ENCODE measurements at places on chromosomes 12 and 14.

GRCh38 chr14:60025571-60025970 is 66.2 kb upstream of the PCNX4 start:
- no peak for DNase-seq
- H3K27ac ChIP-seq: no peak overlapping the region
- no peaks in the 10 kb centered on the region for H3K36me3 ChIP-seq
- no peak overlapping the region for H3K4me3 ChIP-seq
- no peaks in the 10 kb centered on the region for H3K4me1 ChIP-seq

DNA sequence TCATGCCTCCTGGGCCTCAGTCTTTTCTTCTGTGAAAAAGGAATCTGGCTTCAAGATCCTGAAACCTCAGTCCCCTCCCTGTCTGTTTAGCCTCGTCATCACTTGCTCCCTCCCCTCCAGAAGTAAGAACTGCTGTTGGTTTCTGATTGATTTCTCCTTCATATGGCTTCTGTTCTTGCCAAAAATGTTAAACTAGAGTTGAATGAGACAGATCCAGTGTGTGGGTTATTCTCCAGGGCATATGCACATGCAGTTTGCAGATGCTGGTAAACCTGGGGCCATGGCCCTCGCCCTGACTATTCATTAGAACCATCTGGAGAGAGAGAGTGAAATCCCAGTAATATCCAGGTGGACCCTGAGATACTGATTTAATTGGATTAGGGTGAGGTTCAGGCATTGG is 175.1 kb downstream of the TMEM132C start:
- no peaks in the 10 kb centered on the region for H3K36me3 ChIP-seq
- no peak overlapping the region for H3K4me3 ChIP-seq
- H3K27me3 ChIP-seq: no peaks in the 10 kb centered on the region
- H3K27ac ChIP-seq: no peak overlapping the region
- H3K4me1 ChIP-seq: no peaks in the 10 kb centered on the region

DNA sequence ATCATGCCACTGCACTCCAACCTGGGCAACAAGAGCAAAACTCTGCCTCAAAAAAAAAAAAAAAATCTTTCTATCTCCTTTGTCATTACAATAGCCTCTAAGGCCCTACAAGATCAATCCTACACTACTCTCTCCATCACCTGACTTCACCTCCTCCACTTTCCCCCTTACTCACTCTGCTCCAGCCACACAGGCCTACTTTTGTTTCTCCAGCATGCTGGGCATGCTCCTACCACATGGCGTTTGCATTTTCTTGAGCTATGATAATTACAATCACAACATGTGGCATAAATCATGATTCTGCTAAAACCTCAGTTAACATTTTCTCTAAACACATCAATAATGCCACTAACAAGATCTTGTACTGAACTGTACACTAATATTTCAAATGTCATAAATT is 7.8 kb downstream of the PPP1R13B start:
- H3K36me3 ChIP-seq: peaks cover 6% of the 10 kb centered on the region
- no peak for DNase-seq
- H3K27me3 ChIP-seq: peaks cover 6% of the 10 kb centered on the region
- no peak overlapping the region for H3K4me3 ChIP-seq
- peaks cover 9% of the 10 kb centered on the region for H3K4me1 ChIP-seq

DNA sequence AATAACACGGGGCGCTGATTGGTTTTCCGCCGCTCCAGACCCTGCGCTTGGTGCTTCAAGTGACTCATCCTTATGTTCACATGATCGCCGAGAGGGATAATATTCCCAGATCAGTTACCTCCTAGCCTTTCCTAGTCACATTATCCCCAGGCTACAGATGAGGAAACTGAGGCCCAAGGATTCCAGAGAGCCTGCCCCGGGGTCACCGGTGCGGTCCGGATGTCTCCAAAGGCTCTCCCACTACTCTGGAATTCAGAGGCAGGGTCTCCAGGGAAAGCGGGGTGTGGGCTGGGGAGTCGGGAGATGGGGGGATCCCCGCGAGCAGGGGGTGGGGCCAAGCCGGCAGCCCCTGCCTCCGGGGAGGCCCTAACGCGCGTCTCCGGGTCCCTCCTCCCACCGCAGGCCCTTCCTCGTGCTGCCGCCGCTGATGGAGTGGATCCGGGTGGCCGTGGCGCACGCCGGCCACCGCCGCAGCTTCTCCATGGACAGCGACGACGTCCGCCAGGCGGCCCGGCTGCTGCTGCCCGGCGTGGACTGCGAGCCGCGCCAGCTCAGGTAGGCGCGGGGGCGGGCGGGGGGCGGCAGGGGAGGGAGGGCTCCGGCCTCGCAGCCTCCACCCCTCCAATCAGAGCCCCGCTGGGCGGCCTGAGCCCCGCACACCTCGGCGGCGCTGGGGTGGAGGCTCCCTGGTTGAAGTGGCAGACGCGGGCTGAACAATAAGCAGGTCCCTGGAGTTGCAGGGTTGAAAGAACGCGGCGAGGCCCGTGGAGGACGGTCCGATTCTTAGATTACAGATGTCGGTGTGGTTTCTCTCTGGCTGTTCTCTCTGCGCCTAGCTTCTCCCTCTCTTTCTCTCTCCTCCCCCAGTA is 104.6 kb upstream of the PWP1 start:
- H3K4me1 ChIP-seq: peaks cover 8% of the 10 kb centered on the region
- no peak overlapping the region for H3K27ac ChIP-seq
- DNase-seq: no peak
- no peaks in the 10 kb centered on the region for H3K27me3 ChIP-seq
- no peaks in the 10 kb centered on the region for H3K36me3 ChIP-seq

DNA sequence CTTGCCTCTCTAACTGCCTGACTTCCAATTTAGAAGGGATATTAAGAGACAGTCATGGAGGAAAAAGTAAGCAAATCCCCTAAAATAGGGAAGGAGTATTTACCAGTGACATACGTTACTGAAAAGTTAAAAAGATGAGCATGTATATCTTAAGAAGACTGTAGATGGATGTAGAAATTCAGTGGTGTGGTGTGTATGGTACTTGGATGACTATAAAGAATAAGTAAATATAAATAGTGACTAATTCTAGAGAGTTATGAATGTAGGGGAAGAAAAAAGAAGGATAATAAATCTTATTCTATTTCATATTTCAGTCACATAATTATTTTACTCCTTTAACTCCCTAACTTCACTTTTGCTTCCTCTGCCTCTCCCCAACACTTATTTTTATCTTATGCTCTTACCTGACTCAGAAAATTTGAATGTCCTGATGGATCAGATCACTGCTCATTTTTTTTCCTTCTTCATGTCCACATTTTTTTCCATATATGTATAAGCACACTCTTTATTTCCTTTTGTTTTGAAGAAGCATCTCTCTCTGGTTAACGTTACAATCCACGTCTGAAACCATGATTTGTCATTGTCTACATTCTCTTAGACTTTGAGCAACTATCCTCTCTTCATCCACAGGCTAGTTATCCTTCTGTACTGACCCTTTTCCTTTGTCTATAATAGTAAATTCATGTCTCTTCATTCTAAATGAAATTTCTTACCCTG is 422.7 kb upstream of the SYT1 start:
- H3K4me3 ChIP-seq: no peak overlapping the region
- H3K4me1 ChIP-seq: no peaks in the 10 kb centered on the region
- H3K36me3 ChIP-seq: no peaks in the 10 kb centered on the region
- no peak for DNase-seq

- H3K4me1 ChIP-seq: peaks cover 36% of the 10 kb centered on the region
- peak overlapping the region; percentile 65 for H3K27ac ChIP-seq
- H3K4me3 ChIP-seq: no peak overlapping the region
These were observed 44.5 kb upstream of the EEA1 start for GRCh38 chr12:92973614-92974013.

GRCh38 chr14:73728717-73729330 is 14.6 kb upstream of the PNMA1 start:
- peak overlapping the region; percentile 27 for H3K4me3 ChIP-seq
- H3K36me3 ChIP-seq: peaks cover 44% of the 10 kb centered on the region
- DNase-seq: peak; percentile 73

DNA sequence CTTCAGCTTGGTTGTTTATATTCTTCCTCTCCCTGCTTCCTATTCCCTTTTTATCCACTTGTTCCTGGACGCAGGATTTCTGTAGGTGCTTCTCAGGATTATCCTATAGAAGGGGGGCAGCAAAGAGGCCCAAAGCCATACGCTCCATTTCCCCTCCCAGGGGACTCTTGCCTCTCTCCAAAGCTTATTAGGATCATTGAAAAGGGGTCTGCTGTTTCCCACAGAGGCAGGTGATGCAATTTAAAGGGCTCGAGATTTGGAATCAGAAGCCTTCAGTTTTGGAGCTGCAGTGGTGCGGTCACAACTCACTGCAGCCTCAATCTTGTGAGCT is 31.5 kb upstream of the SYNDIG1L start:
- H3K4me1 ChIP-seq: peaks cover 4% of the 10 kb centered on the region

Measured in stimulated activated naive B cell treated with anti-CD40 and anti-IgM and Interleukin-4, amounts not matched to agents 10 μg/mL and 1 μg/mL and 100 μg/mL, for 72 hours (primary cell).